ENCODE measurements at places on chromosomes 11 and 22. TPM values are rescaled to one million over a fixed set of nuclear protein-coding genes. Genes with fewer than 3 reads are reported as not detected.

DNA sequence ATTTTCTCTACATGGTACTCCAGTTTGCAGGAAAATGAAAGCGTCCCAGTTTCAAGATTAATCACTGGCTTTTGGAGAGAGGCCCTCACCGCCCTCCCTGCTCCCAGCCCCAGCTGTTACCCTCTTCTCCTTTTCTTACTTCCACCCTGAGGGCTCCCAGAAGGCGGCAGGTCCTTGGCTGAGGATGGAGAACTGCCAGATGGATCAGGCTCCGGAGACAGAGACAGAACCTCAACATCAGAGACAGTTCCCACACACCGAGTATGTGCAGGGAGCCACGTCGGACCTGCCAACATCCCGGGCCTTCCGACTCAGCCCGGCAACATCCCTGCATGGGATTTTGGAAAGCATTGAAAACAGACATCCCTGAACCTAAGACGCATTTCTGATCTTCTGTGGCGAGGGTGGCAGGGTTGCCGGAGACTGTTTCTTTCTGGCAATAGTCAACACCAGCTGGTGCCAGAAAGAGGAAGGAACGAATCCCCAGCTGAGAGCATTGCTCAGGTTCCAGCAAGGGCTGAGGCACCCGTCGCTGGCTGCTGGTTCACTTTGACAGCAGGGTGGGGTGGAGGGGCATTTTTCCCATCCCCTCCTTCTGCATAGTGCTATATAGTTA lies 467.1 kb downstream of the MIAT start:
- no peak for DNase-seq

- no peak for DNase-seq
These were observed 618 bp upstream of the CERK start for GRCh38 chr22:46738647-46739093.

DNA sequence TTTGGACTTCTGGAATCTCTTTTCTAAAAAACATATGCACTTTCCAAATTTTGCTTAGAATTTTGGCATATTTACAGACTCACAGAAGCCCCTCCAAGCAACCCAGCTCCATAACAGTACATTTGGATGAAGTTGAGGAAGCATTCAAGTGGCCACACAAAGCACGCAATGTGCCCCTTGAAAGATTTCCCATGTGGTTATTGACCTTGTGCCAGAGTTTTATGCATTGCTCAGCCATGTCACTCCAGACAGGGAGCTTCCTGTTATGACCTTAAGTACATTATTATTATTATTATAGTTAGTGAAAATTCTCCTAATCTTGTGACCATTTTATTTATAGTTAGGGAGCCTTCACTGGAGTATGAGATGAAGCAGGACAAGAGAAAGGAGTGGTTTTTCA lies 35.0 kb upstream of the BDNF start:
- DNase-seq: no peak

DNA sequence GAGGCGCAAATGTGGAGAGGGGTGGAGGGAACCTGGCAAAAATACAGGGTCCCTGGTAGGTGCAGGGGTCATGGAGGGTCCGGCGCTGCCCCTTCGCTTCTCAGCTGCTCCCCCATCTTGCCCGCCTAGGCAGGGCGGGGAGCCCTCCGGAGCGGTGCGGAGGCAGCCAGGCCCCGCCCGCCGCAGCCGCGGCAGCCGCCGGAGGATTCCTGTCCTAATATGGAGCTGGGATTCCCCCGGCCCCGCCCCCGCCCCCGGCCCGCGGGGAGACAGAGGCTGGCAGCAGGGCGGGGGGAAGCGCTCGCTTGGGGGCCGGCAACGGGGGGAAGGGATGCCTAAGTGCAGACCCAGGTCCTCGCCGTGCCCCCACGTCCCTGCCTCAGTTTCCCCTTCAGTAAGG lies 1.0 kb upstream of the NPAS4 start:
- DNase-seq: no peak

- no peak for DNase-seq
These were observed 30.8 kb downstream of the MYH9 start for GRCh38 chr22:36356708-36357624.

DNA sequence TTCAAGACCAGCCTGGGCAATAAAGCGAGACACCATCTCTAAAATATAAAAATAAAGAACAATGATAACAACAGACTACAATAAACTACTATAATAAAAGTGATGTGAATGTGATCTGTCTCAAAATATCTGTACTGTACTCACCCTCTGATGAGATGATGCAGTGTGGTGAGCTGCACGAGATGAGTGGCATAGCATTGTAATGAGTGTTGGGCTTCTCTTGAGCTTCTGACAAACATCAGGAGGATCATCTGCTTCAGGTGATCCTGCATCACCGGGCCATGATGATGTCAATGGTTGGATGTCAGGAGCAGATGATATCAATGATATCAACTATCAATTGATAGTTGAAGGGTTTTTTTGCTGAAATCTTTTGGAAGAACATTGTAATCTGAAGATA lies 52.4 kb upstream of the INCENP start:
- no peak for DNase-seq

DNA sequence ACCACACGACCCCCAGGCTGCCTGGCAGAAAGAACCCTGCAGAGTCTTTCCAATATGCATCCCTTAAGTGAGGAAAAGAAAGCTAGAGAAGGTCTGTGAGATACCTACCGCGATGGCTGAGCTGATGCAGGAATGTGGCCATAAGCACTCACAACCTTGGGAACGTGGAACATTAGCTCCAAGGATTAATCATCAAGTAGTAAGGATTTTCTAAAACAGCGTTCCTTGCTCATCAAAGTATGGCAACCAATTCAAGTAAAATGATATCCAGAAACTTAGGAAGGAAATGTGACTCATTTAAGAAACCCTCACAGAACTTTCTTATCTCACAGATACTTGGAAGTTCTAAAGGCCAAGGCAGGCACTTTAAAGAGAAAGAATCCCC lies 12.8 kb downstream of the PACSIN2 start:
- DNase-seq: no peak

DNA sequence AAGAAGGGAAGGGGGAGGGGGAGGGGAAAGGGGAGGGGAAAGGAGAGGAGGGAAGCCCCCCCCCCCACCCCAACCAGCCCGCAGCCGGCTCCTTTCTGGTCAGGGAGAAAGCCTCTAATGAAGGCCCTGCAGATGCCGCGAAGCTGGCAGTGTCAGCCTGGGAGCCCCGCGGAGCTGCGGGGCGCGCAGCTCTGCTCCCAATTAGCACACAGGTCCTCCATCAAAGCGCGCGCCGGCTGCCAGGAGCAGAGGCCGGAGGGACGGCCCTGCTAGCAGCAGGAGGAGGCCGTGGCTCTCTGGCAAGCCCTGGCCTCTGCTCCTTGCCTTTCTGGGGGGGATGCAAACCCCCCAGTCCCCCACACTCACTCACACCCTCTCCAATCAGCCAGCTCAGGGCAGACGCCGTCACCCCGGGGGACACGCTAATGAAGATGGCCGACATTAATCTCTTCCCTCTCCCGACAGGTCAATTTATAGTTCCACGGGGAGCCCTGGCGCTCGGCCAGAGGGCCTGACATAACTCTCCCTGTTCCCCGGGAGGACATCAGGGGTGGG lies 70.5 kb upstream of the TCF20 start:
- peak; percentile 84 for DNase-seq

GRCh38 chr22:31747441-31747840 lies 2.5 kb downstream of the PRR14L start:
- DNase-seq: no peak

DNA sequence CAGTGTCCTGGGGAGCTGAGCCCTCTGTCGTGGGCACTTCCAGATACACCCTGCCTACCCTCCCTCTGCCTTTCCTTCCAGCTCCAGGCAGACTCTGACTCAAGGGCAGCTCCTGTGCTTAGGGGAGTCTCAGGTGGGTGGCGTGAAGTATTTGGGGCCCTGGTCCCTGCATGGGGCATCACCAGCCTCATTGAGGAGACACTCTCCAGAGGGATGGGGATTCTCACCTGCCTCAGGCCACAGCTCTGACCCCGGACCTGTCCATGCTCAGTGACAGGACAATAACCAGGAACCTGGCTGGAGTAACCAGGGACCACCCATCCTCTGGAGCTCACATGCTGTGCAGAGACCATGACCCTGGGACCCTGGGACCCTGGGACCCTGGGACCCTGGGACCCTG lies 41.2 kb downstream of the GGTLC2 start:
- DNase-seq: no peak

DNA sequence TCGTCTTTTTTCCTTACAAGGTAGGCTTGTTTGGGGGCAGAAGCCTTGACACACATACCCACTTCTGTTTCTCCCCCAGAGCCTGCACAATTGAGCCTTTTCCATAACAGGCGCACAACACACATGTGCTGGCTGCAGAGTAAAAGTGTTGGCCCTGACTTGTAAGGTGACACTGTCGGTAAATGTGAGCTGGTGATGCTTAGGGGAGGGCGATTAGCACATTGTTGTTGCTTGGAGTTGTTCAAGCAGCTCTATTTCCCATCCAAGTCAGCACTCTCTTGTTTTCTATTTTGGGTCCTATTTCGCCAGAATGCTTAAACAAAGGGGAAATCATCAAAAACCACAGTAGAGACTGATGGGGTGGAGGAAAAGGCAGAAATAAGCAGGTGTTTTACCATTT lies 51.9 kb upstream of the PTPRJ start:
- no peak for DNase-seq

DNA sequence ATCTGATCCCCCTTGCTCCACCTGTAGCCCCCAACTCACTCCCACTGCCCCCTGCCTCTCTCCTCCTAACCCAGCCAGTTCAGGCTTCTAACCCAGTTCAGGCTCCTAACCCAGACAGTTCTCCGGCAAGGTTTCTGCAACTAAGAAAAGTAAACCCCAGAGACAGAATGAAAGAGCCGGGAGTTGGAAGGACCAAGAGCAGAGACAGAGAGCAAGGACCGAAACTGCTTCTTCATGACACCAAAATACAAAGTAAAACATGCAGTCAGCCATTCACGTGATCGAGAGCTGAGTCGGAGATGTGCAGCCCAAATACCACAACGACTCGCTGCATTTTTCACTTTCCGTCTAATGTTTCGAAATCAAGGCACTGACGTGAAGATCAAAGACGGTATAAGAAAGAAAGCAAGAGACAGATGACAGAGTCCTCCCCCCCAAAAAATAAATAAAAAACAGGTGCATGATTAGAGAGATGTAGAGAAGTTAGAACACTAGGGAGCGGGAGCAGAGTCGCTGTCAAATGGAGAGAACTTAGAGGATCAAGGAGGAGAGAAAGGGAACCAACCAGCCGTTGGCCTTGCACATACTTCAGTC lies 884 bp downstream of the IL10RA start:
- no peak for DNase-seq

GRCh38 chr11:134915881-134916280 lies 503.8 kb upstream of the B3GAT1 start:
- no peak for DNase-seq

- no peak for DNase-seq
These were observed 16.4 kb downstream of the KIAA0930 start for GRCh38 chr22:45224331-45224730.

GRCh38 chr11:16925561-16926065 lies 88.6 kb downstream of the PLEKHA7 start:
- DNase-seq: peak; percentile 84

- peak; percentile 90 for DNase-seq
These were observed 1.6 kb downstream of the NCAM1 start for GRCh38 chr11:112962579-112963367.

GRCh38 chr11:15843309-15843872 lies 513.0 kb downstream of the SOX6 start:
- peak; percentile 48 for DNase-seq

DNA sequence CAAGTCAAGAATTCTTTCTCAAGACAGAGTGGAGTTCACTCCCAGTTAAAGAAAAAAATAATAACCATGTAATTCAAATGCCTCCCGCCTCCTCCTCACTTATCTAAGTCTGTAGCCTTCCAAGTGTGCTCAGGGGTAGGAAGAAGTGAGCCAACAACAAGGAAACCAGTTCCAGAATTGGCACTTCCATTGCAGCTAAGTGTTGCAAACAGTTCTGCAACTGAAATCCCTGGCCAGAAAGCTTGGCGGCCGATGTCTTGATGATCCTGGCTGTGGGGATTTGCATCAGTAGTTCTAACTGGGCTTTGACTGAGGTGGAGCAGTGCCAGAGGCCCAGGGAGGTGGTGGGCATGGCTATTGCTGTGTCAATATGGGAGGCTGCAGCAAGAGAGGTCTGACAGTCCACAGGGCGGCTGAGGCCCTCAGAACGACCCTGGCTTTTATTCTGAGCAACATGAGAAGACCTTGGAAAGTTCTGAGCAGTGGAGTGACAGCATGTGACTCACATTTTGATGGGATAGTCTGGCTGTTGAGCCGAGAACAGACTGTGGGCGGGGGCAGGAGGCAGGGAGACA lies 19.2 kb downstream of the DHCR7 start:
- no peak for DNase-seq

DNA sequence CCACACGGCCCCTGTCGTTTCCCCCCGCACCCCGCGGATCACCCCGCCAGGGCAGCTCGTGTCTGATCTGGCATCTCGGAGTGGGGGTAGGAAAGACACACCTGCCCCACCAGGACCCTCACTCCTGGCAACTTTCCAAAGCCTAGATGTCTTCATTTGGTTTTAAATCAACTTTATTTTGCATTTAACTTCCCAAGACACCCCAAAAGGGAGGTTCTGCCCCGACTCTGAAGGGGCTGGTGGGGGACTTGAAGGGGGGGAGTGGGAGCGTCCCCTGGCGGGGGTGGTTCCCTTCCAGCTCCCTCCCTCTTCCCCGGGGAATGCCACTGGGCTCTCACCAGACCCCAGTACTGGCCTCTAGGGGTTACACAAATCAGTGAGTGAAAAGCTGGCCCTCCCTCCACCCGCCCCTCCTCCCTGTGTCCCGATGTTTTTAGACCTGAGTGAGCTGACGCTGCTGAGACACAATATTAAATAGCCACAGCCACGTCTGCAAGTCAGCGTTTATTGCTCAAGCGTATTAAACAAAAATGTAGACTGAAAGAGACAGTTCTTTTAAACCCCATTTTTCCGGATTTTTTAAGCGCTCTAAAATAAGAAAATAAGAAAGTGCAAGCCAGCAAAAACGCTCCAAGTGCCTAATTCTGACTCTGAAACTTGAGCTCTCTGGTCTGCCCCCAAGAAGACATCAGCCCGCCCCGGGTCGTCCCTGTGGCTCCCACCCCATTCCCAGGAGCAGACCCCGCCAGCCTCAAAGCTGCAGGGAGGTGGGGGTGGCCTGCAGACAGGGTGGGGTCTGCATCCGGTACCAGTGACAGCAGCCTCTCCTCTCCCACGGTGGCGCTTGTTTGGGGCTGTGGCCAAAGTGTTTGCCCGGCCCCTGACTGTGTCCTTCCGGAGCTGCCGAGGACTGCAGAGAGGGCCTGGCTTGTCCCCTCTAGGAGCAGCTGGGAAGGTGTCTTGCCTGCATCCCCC lies 1.1 kb upstream of the TTLL8 start:
- DNase-seq: peak; percentile 57

The ALX4 gene
- 0.09 TPM for polyA plus RNA-seq

The OR8G5 gene
- polyA plus RNA-seq: not detected

The SHANK2 gene
- polyA plus RNA-seq: 4.0 TPM

The YPEL1 gene
- 2.2 TPM for polyA plus RNA-seq

The CCDC89 gene
- 2.7 TPM for polyA plus RNA-seq

The TTC9C gene
- 39.2 TPM for polyA plus RNA-seq

The NXPE4 gene
- polyA plus RNA-seq: 0.34 TPM

The ADORA2A gene
- polyA plus RNA-seq: 6.1 TPM

The KRTAP5-2 gene
- polyA plus RNA-seq: not detected

The KDM4E gene
- polyA plus RNA-seq: not detected

The FOXRED1 gene
- polyA plus RNA-seq: 37.1 TPM

The OR8G1 gene
- polyA plus RNA-seq: not detected

All from kidney (tissue), 22 donors.